ENCODE measurements at places on chromosomes 5 and 9.

- no peak for DNase-seq
Measured at GRCh38 chr5:143343042-143343441, 60.4 kb downstream of the NR3C1 start.

DNA sequence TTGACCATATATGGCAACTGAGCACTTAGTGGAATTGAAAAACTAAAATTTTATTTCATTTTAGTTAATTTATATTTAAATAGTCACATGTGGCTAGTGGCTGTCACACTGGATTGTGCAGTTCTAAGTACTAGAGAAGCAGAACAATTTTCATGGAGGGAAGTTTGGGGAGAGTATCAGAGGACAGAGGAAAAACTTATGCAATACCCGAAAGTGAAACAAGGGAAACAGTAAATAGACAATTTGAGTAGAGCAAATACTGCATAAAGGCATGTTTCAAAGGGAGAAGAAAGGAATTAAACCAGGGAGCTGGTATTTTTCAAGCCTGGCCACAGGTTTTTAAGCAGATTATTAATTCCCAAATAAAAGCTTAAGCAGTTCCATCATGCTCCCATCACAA lies 590.5 kb upstream of the RORB start:
- no peak for DNase-seq

- DNase-seq: no peak
Measured at GRCh38 chr9:6576987-6577386, 68.5 kb downstream of the GLDC start.

DNA sequence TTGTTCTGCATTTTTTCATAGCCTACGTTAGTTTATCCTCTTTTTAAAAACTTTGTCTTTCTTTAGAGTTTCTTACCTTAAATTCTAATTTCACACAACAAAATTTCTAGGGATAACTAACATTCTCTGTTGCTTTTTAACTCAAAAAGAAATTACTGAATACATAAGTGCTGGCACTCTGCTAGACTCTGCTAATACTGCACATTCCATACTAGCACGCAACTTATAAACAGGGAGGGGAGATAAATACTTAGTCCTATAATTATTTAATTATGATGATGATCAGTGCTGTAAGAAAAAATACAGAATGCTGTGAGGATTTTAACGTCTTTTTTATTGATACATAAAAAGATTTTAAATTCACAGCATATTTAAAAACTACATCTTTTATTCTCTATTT lies 25.1 kb downstream of the RNF145 start:
- DNase-seq: no peak

GRCh38 chr9:37836386-37836785 lies 35.8 kb downstream of the DCAF10 start:
- no peak for DNase-seq

- no peak for DNase-seq
Measured at GRCh38 chr9:74245866-74246497, 251.2 kb upstream of the RORB start.
